ENCODE measurements at places on chromosomes 2 and 18.

DNA sequence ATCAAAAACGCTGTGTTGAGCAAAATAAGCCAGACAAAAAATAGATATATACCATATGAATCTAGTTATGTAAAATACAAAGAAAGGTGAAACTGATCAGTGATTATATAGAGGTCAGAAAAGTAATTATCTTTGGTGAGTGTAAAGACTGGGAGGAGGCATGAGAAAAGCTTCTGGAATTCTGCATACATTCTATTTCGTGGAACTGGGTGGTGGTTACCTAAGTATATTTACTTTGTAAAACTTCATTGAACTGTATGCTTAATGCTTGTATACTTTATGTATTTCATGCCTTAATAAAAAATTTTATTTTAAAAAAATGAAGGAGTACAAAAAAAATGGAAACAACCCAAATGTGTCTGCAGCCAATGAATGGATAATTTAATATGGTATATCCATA, 153.1 kb upstream of the ALPP start:
- DNase-seq, result no peak

DNA sequence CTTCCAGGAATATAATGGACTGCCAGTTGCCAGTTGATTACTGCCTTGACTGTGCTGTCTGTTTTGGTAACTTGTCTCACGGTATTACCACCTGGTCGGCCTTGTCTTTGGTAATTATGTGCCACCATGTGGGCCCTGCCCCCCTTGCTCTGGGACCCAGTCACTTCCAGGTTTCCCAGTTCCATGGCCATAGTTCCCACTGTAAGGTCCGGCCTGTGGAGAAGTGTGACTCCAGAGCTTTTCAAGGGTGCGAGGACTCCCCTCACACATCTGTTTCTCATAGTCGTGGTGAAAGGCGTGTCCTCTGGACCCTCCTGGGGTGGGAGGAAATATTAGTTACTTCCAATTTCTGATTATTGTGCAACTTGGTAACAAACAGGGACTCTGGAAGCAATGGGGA, 150.5 kb downstream of the SEPTIN10 start:
- no peak for DNase-seq

DNA sequence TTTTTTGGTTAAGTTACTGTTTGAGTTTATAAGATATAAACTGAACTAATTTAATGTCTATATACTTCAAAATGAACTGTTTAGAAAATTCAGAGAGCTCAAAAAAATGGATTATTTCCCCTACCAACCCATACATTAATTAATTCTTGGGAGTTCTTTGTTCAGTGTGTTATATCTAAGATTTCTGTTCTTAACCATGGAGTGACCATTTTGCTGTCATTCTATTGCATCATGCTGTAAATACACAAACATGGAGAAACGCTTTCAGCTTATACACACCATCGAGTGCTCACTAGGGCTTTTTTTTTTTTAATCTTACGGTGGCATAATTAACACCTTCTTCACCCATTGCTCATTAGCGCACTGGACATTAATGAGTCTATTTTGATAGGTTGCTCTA, 33.4 kb upstream of the TBR1 start:
- DNase-seq, result no peak

DNA sequence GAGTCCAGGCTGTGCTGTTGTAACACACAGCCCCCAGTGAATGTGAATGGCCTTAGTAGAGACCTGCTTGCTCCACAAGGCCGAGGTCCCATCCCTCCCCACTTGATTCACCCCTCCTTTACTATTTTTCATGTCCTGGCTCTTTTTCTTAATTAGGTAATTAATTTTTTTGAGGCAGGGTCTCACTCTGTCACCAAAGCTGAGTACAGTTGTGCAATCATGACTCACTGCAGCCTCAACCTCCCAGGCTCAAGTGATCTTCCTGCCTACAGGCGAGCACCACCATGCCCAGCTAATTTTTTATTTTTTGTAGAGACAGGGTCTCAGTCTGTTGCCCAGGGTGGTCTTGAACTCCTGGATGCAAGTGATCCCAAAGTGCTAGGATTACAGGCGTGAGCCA, 19.3 kb downstream of the FBLN7 start:
- DNase-seq, result no peak

- DNase-seq, result no peak
Observed at GRCh38 chr2:8380566-8380965, 301.3 kb upstream of the ID2 start.

- no peak for DNase-seq
Observed at GRCh38 chr2:59180621-59181020, 939.5 kb upstream of the FANCL start.

- no peak for DNase-seq
Observed at GRCh38 chr18:10259901-10260300, 194.5 kb upstream of the APCDD1 start.
